ENCODE measurements at places on chromosomes 1 and 21.
A peak's percentile ranks its signal among the peaks of the same experiment; 100 is the strongest.

DNA sequence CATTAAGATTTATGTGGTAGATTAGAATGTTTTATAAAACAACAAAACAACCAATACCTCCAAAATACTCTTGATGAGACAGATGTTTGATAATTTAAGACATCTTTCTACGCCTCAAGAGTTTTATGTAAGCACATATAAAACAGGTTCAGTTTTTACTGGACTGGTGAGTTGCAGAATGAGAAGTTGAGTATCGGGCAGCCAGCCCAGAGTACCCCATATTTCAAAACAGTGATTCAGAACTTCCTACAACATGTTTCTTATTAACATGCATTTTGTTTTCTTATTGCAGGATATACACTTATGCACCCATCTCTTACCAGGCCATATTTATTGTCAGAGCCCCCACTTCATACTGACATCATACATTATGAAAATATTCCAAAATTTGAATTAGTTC, 91.4 kb upstream of the RAVER2 start:
- no peak for DNase-seq

- DNase-seq: no peak
Measured at GRCh38 chr1:173554541-173555250, 48.2 kb downstream of the SLC9C2 start.

DNA sequence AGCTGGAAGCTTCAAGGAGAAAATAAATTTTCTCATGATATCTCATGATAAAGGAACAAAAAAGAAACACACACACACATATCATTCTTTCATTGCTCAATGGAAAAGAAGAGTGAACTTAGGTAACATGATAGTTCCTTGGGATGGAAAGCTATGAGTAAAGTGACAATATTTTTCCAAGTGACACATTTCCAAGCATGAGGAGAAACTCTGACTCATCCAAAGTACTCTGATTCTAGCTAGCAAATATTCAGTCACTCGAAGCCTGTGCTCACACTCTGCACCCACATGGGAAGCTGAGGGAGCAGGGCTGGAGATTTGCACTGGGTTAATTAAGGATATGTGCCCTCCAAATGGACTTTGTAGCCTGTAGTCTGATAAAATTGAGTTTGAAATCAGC, 222.4 kb downstream of the LRRC40 start:
- no peak for DNase-seq

GRCh38 chr1:173268786-173269277, 61.7 kb upstream of the TNFSF4 start:
- no peak for DNase-seq

- peak; percentile 52 for DNase-seq
Measured at GRCh38 chr1:65255656-65256050, 53.7 kb upstream of the DNAJC6 start.

- DNase-seq: no peak
Measured at GRCh38 chr1:91791103-91791502, 94.8 kb downstream of the TGFBR3 start.

- DNase-seq: no peak
Measured at GRCh38 chr1:246572785-246573184, 6.5 kb downstream of the CNST start.

GRCh38 chr1:98385652-98386051, 275.9 kb upstream of the SNX7 start:
- no peak for DNase-seq

- no peak for DNase-seq
Measured at GRCh38 chr1:201771466-201771865, 57.5 kb upstream of the IPO9 start.

DNA sequence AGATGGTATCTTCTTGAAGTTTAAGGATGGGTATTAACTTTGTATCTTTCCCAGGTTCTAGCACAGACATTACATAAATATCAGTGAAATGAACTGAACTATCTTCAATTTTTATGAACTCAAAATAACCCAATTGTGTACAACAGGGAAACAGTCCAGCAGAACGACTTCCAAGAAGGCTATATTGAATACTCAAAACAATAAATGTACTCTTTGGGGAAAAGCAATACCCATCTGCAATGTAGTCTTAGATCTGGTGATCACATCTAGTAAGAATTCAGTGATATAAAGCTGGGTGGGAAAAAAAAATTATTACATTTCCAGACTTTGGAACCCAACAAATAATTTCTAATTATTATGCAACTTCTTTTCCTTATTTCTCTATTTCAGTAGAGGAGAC, 33.1 kb upstream of the GORAB start:
- DNase-seq: no peak

DNA sequence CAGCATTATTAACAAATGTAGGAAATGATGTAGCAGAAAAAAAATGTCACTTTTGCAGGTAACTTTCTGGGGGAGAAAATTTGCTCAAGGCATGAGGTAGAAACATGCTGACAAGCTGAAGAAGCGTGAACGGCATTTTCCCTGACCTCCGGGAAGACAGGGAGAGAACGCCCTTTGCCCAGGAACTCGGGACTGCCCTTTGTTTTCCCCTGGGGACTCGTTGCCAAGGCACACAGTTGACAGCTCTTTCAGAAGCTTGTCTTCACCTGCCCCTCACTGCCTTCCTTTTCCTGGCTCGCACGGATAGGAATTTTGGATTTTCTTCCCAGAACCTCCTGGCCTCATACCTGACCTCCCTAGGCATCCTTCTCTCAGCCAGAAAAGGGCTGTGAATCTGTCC, 52.7 kb upstream of the COA6 start:
- no peak for DNase-seq

- peak; percentile 64 for DNase-seq
Measured at GRCh38 chr1:24586970-24587820, 31.3 kb downstream of the NCMAP start.

- DNase-seq: no peak
Measured at GRCh38 chr1:201429736-201430501, 8.4 kb upstream of the TNNI1 start.

GRCh38 chr1:41557751-41558455, 73.4 kb upstream of the EDN2 start:
- no peak for DNase-seq

GRCh38 chr1:212133319-212133718, 97.8 kb downstream of the DTL start:
- no peak for DNase-seq

- no peak for DNase-seq
Measured at GRCh38 chr1:167262836-167263235, 42.1 kb downstream of the POU2F1 start.

- DNase-seq: no peak
Measured at GRCh38 chr1:33234588-33234990, 21.7 kb upstream of the ZNF362 start.

- peak; percentile 59 for DNase-seq
Measured at GRCh38 chr1:156816561-156817328, at the start of gene SH2D2A. SH2D2A (minus strand) TSS chr1:156816848; CDS start chr1:156816708, 140 bp downstream.

GRCh38 chr1:11198851-11199594, 9.9 kb downstream of the ANGPTL7 start:
- DNase-seq: no peak

Data from hematopoietic multipotent progenitor cell treated with erythropoietin and hydrocortisone succinate and interleukin-3 and kit ligand, for 8 days (in vitro differentiated cells).